Stimulated activated CD4-positive, alpha-beta T cell treated with anti-CD3 and anti-CD28 coated beads, Interleukin-1b, Interleukin-23, amount 100 ng/mL, for 1 hour (primary cell): ENCODE measurements at places on chromosomes 4 and X.

GRCh38 chr4:151729731-151730559 lies 30.9 kb downstream of the GATB start:
- DNase-seq: no peak

- DNase-seq: peak; percentile 68
Observed at GRCh38 chr4:4541661-4542570, at the start of gene STX18. STX18 (minus strand) TSS chr4:4542048; CDS start chr4:4541964, 84 bp downstream.

DNA sequence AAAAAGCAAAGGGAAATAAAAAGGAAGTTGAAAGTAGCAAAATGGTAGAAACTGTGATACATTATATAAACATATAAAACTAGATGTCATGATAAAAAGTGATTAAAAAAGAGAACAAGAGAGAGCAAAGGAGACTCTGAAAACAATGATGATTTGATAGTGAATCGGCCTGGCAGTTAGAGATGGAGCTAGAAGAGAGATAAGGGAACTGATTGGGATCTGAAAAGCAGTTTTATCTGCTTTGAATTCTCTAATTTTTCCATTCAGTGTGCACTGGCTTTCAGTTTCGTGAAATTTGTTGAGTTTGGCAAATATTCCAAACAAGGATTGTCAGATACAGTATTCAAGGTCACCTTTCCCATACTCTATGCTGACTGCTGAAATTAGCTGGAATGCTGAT lies 21.9 kb upstream of the CCSER1 start:
- DNase-seq: no peak

GRCh38 chr4:10200869-10201268 lies 84.3 kb upstream of the WDR1 start:
- no peak for DNase-seq

- no peak for DNase-seq
Observed at GRCh38 chr4:54708339-54709279, 50.9 kb downstream of the KIT start.

- no peak for DNase-seq
Observed at GRCh38 chr4:7876201-7876875, 63.3 kb downstream of the AFAP1 start.

- DNase-seq: no peak
Observed at GRCh38 chr4:625631-626161, 323 bp downstream of the PDE6B start.

- no peak for DNase-seq
Observed at GRCh38 chr4:186808630-186809018, 85.0 kb upstream of the FAT1 start.

GRCh38 chrX:80648023-80648422 lies 161.7 kb downstream of the BRWD3 start:
- DNase-seq: no peak

- DNase-seq: no peak
Observed at GRCh38 chr4:123168812-123169211, 227.8 kb upstream of the SPRY1 start.

GRCh38 chr4:25061602-25062001 lies 30.9 kb upstream of the LGI2 start:
- DNase-seq: no peak

DNA sequence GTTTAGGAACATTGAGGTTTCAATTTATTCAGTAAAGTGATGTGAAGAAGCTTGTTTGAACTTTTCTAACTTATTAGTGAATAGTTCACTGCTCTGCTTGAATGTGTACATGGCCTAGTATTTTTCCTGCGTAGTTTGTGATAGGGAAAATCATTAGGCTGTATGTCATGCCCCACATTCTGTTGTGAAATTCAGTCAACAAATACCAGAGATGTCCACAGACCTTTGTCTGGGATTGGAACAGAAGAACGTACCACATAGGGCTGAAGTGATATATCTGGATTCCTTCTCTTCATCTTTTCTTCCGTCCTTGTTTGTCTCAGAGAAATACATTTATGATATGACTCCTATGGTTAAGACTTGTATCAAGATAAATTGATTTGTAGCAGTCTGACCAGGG lies 88.8 kb upstream of the PLS3 start:
- DNase-seq: no peak

- DNase-seq: no peak
Observed at GRCh38 chr4:10182446-10183424, 66.1 kb upstream of the WDR1 start.
